SJSA1 (cell line): ENCODE measurements at places on chromosomes 6 and 20. TPM values are rescaled to one million over a fixed set of nuclear protein-coding genes. Genes with fewer than 3 reads are reported as not detected.
A peak's percentile ranks its signal among the peaks of the same experiment; 100 is the strongest.

GRCh38 chr20:57381596-57382503 lies 9.3 kb upstream of the RBM38 start:
- DNase-seq = peak; percentile 75

GRCh38 chr20:56460459-56460858 lies 8.0 kb upstream of the RTF2 start:
- no peak for DNase-seq

GRCh38 chr20:62921119-62921687 lies 5.1 kb downstream of the DIDO1 start:
- DNase-seq = peak; percentile 38

DNA sequence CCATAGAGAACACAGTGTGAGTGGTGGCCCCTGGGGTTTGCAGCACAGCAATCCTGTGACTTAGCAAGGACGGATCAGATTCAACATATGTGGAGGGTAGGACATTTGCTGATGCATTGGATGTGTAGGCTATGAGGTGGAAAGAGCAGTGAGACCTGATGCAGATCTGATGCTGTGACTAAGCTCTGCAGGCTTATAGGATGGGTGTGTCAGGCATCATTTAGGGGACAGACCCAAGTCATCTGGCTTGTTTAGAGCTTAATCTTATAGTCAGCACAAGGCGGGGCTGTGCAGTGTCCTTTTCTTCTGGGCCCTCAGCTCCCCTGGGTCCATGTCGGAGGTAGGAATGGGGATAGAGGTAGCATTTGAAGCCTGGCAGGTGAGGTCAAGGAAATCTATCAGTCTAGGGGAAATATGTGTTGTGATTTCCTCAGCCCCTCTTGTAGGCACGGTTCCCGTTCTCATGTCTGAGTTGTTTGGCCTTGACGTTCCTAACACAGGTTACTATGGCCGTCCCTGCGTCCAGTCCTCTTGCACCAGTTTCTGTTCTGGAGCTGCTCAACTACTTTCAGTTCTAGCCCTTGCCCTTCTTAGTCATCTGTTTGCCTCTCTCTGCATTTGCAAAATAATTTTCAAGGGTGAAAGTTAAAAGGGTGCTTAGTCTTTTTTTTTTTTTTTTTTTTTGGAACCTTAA lies 15.6 kb upstream of the MAPRE1 start:
- DNase-seq = no peak

The DYNLT2 gene
- total RNA-seq = 0.68 and 1.1 TPM in 2 replicates

The DYNLRB1 gene
- 147 and 190 TPM in 2 replicates for total RNA-seq

The RIMS1 gene
- 0.08 TPM in 1 of 2 replicates, not detected in the other for total RNA-seq

The EYS gene
- total RNA-seq = not detected in 2 replicates
